ENCODE measurements at places on chromosomes 13 and 19.

GRCh38 chr13:39918620-39919236 lies 263.3 kb downstream of the COG6 start:
- DNase-seq: no peak

DNA sequence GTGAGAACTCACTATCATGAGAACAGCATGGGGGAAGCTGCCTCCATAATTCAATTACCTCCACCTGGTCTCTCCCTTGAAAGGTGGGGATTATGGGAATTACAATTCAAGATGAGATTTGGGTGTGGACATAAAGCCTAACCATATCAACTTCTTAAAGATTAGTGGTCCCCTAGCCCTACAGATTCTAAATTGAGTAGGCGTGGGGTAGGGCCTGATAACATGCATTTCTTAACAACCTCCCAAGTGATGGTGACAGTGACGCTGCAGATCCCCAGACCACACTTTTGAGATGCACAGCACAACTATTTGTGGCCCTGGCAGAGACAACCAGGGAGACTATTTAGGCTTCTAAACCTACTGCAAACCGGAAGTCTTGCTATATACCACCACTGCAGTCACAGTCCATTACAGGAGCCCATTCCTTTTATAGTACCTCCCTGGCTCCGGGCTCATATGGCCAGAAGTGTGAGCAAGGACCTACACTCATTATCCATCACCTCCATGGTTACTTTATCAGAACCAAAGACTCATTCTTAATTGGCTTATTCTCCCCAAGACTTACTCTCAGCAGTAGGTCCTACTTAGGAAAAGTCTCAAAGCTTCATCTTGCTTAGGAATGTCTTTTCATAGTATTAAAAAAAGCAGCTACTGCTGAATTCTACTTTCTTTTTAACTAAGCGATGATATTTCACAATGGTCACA lies 2.1 kb upstream of the DPY19L3 start:
- DNase-seq: no peak

DNA sequence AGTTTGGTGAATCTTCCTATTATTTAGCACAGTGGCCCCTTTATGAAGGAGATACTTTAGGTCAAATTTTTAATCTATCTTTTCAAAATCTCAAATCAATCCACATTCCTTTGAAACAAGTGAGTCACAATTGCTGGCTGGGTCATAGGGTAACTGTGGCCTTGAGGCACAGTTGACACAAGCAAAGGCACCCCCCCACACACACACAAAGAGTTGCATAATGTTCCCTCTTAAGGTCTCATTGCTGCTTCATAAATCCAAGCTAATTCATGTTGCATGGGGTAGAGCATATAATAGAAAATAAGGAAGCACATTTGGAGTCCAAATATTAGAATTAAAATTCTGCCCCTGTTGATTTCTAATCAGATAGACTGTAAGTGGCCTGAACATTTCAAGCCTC lies 171.5 kb downstream of the DLEU7 start:
- no peak for DNase-seq

DNA sequence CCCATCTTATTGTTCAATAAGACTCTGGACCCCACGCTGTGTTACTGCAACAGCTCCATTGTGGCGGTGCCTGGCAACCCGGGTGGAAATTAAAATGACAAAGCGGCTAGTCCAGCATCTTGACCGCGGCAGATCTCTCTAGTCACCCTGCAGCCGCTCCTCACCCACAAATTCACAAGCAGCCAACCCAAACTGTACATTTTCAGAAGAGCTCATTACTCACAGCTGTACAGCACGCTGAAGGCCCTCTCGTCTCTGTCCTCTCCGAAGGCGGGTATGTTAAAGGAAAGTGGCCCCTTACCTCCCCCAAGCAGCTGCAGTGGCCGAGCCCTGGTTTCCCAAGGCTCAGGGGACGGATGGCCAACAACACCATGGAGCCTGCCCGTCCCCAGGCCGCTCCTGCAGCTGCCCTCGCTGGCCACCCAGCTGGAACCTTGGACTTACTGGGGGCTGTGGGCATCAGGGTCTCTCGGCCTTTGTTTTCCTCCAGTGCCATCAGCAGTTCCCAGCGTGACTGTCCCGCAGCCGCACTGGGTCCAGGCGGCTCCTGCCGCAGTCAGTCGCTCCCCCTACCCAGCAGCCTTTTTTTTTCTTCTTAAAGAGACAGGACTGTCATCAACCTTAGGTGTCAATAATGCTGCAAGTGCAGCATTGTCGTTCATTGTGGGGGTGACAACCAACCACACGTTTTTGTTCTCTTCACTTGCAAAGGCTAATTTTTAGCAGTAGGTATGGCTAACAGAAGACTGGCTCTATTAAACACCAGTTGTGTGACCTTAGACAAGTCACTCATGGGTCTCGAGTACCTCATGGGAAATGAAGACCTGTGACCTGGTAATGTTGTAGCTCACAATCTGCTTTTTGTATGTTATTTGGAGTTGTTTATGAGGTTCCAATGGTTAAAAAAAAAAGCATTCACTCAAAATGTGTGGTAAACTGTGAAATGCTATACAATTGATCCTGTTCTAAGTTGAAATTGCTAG lies at the start of gene SACS:
TSS of gene SACS (minus strand) at position 532 of the 983 bp plus-strand sequence. CDS start 22,463 bp downstream, outside the sequence.
- DNase-seq: peak; percentile 53

GRCh38 chr13:84129966-84130365 lies 247.7 kb upstream of the SLITRK1 start:
- DNase-seq: no peak

- no peak for DNase-seq
These were observed 732 bp upstream of the C2CD4C start for GRCh38 chr19:409516-410242.

DNA sequence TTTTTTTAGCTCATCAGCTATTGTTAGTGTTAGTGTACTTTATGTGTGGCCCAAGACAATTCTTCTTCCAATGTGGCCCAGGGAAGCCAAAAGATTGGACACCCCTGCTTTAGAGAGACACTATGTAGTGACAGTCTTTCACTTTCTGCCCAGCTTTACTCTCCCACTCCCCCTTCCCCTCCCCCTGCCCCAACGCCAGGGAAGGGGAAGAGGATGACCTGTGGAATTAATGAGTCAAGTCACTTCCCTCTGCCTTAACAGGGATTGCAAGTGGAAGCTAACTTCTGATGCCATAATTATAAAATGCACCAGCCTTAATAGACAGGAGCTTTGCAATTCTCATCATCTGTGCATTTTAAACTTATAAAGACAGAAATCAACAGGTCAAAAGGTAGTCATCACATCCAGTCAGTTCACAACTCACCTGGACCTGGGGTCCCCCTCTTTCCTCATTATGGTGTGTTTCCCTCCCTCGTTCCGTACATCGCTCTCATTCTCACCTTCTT lies 1.6 kb downstream of the ZNF415 start:
- no peak for DNase-seq

- no peak for DNase-seq
These were observed 4.0 kb upstream of the HOOK2 start for GRCh38 chr19:12779162-12779993.

DNA sequence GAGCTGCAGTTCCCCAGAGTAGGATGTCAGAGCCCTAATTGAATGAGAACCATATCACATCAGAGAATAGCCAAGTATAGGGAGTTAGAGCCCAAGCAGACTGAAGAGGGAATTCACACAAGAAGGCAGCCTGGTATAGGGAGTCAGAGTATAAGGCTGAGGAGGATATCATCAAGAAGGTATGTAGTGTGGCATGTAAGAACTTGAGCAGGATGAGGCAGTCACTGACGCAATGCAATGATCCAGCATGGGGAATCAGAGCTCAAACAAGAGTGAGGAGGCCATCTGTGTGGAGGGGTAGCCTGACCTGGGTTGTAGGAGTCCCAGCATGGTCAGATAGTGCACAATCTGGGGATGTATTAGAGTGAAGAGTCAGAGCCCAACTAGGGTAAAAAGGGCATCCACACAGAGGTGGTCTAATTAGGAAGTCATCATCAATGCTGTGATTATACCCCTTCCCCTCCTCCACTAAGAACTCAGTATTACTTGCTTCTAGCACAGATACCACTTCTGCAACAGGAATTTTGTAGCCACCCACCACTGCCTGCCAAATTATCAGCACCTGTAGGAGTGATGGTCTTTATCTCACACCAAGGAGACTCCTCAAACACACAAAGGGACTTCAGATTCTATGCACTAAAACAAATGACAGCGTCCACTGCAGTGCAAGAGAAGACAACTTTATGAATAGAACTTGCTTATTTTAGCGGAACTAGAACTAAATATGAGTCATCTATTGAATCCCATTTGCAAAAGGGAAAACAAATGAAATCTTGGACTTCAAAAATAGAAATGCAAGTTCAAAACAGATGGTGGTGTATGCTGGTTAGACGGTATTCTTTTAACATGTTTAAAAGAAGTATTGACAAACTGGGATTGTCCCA lies 107.2 kb downstream of the FNDC3A start:
- DNase-seq: no peak

DNA sequence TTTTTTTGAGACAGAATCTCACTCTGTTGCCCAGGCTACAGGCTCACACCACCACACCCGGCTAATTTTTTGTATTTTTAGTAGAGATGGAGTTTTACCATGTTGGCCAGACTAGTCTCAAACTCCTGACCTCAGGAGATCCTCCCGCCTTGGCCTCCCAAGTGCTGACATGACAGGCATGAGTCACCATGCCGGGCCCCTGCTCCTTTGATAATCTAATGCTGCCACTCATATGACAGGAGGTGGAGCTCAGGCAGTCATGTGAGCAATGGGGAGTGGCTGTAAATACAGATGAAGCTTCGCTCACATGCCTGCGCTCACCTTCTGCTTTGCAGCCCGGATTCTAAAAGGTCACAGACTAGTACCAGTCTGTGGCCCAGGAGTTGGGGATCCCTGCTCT lies 25.1 kb downstream of the ARHGEF18 start:
- DNase-seq: no peak

DNA sequence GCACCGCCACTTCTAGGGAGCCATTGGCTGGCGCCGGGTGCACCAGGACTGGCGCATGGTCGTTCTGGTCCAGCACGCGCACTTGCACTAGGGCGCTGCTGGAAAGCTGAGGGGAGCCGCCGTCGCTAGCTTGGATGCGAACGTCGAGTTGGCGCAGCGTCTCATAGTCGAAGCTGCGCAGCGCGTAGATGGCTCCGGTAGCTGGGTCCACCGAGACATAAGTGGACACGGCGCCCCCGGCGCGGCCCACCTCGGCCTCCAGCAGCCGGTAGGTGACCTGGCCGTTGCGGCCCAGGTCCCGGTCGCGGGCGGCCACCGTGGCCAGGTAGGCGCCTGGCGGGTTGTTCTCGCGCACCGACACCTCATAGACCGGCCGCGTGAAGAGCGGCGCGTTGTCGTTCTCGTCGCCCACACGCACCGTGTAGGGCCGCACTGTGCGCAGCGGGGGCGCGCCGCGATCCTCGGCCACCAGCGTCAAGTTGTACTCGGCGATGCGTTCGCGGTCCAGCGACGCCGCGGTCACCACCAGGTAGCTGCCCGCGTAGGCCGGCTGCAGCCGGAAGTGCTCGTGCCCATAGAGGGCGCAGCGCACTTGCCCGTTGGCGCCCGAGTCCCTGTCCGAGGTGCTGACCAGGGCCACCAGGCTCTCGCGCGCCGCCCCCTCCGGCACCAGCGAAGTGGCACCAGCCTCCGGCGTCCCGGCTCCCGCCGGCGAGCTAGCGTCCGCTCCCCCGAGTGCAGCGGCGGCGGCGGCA lies 1.7 kb downstream of the PCDH8 start:
- DNase-seq: no peak

GRCh38 chr19:5093297-5093928 lies 124.5 kb downstream of the KDM4B start:
- no peak for DNase-seq

GRCh38 chr13:33052506-33053280 lies 36.5 kb downstream of the KL start:
- DNase-seq: no peak

DNA sequence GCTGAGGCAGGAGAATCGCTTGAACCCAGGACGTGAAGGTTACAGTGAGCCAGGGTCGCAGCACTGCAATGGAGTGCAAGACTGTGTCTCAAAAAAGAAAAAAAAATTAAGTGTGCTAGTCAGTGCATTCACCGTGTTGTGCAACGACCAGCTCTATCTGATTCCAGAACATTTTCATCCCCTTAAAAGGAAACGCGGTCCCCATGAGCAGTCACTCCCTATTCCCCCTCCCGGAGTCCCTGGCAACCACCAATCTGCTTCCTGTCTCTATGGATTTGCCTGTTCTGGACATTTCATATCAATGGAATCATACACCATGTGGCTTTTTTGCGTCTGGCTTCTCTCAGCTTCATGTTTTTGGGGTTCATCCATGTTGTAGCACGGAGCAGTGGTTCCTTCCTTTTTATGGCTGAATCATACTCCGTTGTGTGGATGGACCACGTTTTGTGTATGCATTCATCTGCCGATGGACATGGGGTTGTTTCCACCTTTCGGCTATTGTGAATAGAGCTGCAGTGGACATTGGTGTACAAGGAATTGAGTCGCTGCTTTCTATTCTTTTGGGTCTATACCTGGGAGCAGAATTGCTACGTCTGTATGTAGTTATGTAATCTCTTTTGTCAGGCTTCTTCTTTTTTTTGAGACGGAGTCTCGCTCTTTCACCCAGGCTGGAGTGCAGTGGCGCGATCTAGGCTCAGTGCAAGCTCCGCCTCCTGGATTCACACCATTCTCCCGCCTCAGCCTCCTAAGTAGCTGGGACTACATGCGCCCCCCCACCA lies 19.8 kb downstream of the MYO9B start:
- no peak for DNase-seq

DNA sequence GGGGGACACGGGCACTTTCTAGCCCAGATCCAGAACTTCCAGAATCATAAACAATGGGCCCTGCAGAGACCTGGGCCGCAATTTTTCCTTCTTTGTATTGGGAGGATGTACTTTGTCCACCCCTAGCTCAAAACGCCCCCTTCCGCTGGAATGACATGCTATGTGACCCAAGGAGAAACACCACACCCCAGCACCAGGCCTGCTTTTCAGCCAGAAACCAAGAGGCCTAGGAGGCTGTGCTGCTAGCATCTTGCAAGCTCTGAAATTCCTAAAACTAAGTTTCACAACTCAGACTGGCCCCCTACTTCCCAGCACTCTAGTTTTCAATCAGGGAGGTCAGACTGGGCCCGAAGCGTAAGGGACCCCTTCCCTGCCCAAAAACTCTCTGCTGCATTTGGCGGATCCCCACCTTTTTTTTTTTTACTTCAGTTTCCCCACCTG lies 538 bp downstream of the LSM4 start:
- DNase-seq: no peak

GRCh38 chr19:13428352-13428751 lies 77.9 kb downstream of the CACNA1A start:
- no peak for DNase-seq

DNA sequence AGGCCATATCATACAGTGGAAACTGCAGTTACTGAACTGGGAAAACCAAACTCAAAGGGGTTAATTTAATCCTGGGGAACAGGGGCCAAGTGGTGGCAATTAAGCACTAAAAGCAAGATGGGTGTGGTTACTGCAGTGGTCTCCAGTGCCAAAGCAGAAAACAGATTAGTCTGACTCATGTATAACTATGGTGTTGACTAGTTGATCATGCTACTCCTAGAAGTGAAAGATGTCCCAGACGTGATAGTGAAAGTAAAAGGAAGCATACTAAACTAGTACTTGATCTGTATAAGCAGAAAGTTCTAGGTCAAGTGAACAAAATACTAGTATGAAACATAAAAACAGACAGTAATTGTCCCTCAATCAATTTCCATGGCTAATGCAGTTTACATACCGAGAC lies 360.0 kb upstream of the SLITRK5 start:
- DNase-seq: no peak

GRCh38 chr19:18223860-18224524 lies 2.2 kb downstream of the PDE4C start:
- DNase-seq: no peak
